ENCODE measurements at places on chromosomes 2 and 18. TPM values are rescaled to one million over a fixed set of nuclear protein-coding genes. Genes with fewer than 3 reads are reported as not detected.

The FIGN gene
- total RNA-seq, result 12.0 TPM

The C2orf78 gene
- total RNA-seq, result not detected

The CCL20 gene
- 19.2 TPM for total RNA-seq

The SLC23A3 gene
- total RNA-seq, result 1.0 TPM

GRCh38 chr2:62482558-62483352 lies 23.2 kb downstream of the TMEM17 start:
- no peak for DNase-seq

- DNase-seq, result no peak
These were observed 112.1 kb downstream of the PLB1 start for GRCh38 chr2:28607730-28608499.

DNA sequence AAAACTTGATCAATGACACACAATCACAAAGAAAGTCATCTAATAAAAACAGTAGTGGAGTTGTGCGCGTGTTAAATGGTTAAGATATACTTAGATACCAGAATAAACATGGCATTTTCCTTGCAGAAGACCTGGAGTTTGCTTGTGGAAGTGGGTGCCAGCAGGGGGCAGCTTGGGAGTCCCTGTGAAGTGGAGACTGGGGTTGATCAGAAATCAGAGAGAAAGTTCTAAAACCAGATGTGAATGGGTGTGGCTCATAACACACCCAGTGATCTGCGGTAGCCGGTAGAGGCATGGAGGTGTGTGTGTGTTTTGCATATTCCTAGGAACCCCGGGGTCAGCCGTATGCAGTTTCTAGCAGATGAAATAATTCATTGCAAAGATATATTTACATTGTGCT lies 300.1 kb upstream of the TRIB2 start:
- DNase-seq, result no peak

DNA sequence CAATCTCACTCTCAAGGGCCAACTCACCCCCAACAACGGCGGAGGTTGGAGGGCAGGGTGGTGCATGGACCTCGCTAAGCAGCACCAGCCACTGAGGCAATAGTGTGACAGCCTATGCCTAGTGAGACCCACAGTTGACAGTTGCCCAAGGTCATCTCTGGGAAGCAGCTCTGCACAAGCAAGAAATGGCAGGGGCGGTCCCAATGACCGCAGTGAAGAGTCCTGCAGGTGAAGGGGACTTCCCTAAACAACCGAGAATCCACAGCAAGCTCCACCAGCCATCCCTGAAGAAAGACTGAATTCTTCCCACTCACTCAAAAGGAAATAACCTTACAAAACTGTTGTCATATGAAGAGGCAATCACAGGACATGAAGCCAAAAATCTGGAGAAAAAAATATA lies 313.4 kb upstream of the ID2 start:
- no peak for DNase-seq

- DNase-seq, result no peak
These were observed 31.4 kb downstream of the EPG5 start for GRCh38 chr18:45935591-45936335.

DNA sequence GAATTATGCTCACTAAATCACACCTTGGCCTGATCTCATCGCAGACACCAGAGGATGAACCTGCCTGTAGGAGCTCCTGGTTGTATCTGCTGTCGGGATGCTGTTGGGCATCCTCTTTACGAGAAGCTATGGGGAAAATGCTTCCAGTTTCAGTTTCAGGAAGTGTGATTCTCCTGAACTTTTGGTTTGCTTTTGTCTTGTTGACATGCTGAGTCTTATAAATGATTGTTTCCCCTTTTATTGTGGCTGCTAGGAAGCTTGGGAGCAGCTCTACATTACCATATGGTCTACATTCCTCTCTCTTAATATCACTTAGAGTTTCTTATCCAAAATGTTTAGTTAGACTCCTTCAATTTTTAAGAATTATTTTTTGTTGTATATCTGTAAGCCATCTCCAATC lies 227.5 kb downstream of the MTX2 start:
- no peak for DNase-seq

DNA sequence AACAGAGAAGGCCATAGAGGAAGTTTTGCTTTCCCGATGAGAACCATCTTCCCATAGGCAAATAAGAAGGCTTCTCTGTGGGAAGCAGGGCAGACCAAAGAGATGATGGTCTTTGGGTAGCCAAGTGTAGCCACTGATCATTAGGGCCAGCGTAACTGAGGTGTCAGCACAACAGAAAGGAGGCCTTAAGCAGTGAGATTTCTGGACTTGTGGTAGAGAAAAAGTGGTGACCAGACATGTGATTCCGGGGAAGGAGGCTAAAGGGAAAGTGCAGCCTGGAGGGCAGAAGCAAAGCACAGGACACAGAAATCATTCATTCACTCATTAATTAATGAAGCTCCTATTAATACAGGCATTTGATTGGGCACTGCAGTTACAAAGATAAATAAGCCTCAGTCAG lies 15.4 kb downstream of the EVA1A start:
- no peak for DNase-seq

DNA sequence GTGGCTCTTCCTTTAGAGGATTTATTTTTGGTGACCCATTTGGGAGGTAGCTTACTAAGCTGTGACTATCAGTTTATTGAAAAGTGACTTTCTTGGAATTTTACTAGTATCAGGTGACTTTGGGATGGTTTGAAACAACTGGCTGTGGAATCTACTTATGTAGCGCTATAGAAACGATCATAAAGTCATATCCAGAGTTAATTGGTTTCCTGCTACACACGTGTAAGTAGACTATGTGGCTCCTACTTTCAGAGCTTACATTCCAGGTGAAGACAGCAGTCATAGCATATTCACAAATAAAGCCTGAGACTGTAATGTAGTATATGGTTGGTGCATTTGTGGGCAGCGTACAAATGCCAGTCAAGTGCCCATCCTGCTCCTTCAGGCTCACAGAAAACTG lies 308.9 kb downstream of the ZNF521 start:
- DNase-seq, result no peak

DNA sequence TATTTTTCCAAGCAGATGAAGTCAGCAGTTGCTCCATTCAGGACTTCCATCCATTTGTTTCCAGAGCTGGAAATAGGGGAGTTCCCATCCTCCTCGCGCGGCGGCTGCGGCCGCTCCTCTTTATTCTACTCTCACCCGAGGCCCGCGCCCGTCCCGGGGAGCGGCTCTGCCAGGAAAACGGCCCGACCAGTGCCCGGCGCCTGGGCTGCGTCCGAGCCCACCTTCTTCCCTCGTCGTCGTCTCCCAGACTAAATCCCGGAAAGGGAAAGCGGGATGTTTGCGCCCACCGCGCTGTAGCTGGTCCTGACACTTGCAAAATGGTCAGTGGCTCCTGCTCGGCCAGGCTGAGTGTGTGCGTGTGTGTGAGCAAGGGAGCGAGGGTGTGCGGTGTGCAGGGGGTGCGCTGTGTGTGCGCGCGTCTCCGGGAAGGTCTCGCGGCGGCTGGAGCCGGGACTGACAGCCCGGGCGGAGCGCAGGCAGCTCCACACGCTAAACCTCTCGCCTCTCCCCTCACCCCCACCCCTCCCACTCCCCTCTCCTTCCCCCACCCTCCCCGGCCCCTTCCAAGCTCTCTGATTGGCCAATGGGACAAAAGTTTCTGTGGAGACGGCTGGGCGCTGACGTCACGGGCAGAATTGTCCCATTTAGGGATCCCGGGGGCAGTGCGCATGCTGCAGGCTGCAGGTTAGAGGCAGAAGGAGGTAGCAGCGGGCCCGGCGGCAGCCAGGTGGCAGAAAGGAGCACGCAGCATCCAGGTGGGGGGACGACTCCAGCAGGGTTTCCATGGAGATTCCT lies at the start of gene NOL4:
Gene NOL4, minus strand, starts transcription at position 491 of the 795 bp plus-strand sequence. CDS start 1,660 bp downstream, outside the sequence.
- no peak for DNase-seq

- DNase-seq, result no peak
These were observed 33.4 kb upstream of the HPCAL1 start for GRCh38 chr2:10269291-10269690.

DNA sequence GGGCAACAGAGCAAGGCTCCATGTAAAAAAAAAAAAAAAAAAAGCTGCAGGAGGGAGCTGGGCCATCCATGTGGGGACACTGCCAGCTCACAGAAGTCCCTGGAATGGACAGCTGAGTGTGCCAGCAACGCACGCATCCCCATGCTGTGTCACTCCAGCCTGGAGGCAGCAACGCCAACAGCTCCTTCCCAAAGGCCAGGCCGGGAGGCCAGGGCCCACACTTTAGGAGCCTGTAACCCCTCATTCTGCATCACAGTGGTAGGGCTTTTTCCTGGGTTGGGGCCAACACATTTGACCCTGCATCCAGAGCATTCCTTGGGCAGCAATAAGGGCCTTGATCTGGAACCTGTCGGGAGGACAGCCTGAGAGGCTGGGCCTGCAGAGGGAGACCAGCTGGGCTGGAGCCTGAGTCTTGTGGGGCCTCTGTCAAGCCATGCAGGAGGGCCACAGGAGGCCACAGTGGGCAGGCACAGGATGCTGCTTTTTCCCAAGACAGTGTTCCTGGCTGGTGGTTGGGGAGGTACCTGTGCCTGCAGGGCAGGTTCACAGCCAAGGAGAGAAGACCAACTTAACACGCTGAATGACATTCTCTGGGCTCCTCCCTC lies 16.8 kb upstream of the KCNK3 start:
- DNase-seq, result no peak

GRCh38 chr2:106012591-106013347 lies 181.3 kb downstream of the UXS1 start:
- DNase-seq, result no peak

GRCh38 chr2:207766041-207766551 lies 3.6 kb downstream of the FZD5 start:
- DNase-seq, result no peak

DNA sequence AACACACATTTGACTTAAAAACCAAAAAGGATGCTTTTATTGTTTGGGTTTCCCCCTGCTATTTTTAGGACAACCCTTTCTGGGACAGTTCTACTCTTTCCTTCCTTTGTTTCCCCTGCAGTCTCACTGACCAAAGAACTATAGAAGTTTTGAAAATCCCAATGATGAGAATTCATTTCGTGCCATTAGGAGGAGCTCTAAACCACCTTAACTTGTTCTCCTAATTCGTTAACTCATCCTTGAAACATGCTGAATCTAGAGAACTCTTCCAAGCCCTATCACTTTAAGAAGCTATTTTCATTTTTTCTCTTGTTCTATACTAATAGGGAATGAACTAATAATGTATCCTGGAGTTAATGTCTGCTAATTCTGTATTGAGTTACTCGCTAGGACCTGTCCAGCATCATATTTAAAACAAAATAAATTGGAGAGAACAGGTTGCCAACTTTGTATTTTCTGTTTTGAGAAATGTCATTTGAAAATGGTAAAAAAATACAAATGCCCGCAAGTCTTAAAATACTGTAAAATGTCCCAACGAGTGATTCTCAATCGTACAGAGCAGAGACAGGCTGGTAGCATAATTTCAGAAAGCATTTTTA lies 62.9 kb downstream of the AFTPH start:
- no peak for DNase-seq

DNA sequence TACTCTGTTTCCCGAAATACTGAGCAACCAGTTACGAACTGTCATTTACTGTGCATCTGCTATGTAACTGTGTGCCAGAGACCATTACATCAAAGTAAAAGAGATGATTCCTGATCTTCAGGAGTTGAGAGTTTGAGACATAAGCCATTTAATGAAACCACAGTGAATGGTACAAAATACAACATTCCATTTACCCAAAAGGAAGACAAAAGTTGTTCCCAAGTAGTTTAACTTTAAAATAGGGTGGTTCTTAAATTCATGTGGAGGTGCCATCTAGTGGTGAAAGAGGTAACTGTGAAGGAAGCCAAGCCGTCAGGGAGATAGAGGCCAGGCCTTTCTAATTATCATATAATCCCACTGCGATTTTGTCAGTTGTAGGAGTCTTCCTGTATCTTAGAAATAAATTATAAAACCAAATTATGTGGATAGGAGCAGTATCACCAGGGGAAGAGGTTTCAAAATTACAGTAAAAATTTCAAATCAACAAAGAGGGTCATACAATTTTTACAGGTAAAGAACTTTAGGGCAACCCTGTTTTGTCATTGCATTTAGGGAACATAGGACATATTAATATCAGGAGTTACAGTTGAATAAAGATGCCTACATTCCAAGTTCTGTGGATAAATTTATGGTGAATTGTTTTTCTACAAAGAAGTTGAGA lies 67.7 kb downstream of the EPAS1 start:
- DNase-seq, result no peak

- DNase-seq, result no peak
These were observed 495.8 kb upstream of the ACVR2A start for GRCh38 chr2:147348931-147349555.
